ENCODE measurements at places on chromosomes 6 and 20. TPM values are rescaled to one million over a fixed set of nuclear protein-coding genes. Genes with fewer than 3 reads are reported as not detected.
A peak's percentile ranks its signal among the peaks of the same experiment; 100 is the strongest.

PAK5 gene
- not detected for total RNA-seq

SAMD5 gene
- total RNA-seq: 4.1 TPM

DNA sequence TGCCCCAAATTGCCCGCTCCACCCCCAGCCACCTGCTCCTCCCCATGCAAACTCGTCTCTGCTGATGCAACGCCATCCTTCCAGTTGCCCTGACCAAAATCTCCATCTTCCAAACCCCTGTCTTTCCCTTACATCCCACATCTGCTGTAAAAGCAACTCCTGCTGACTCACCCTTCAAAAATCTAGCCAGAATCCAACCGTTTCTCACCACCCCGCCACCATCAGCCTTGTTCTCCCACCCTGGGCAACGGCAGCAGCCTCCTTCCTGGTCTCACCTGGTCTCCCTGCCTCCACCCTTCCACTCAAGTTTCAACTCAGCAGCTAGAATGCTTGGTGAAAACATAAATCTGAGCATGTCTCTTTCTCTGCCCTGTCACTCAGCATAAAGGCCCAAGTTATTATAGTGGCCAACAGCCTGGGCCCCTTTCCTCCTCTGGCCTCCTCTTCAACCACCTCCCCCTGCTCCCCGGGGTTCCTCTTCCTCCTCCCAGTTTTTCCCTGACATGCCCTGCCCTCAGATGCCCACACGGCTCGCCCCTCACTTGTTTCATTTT, 7.2 kb upstream of the SYNJ2 start:
- no peak overlapping the region for H3K27ac ChIP-seq
- H3K36me3 ChIP-seq: no peaks in the 10 kb centered on the region
- no peaks in the 10 kb centered on the region for H3K27me3 ChIP-seq
- H3K4me1 ChIP-seq: no peaks in the 10 kb centered on the region
- H3K4me3 ChIP-seq: no peak overlapping the region

KIAA0408 gene
- 8.2 TPM for total RNA-seq

C20orf141 gene
- not detected for total RNA-seq

DNA sequence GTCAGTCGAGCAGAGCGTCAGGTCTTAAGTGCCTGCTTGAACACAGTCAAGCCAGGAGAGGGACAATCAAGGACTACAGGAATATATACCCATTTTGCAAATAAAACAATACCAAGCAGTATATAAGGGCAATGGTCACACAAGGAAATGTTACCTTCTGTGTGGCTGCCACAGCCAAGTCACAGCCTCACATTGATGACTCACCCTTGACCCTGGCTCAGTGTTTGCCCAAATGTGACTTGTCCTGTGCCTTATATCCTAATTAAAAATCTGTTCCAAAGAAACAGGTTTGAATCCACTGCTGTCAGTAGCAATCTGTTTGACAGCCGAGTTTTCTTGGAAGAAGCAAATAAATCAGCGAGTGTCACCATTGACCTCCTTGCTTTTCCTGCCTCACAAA, 34.3 kb downstream of the C6orf89 start:
- H3K4me3 ChIP-seq: no peak overlapping the region
- H3K36me3 ChIP-seq: no peaks in the 10 kb centered on the region
- H3K4me1 ChIP-seq: peaks cover 7% of the 10 kb centered on the region
- no peaks in the 10 kb centered on the region for H3K27me3 ChIP-seq

RALGAPA2 gene
- 40.3 TPM for total RNA-seq

PACRG gene
- 6.2 TPM for total RNA-seq

SYCP2L gene
- total RNA-seq: under 0.01 TPM

DNA sequence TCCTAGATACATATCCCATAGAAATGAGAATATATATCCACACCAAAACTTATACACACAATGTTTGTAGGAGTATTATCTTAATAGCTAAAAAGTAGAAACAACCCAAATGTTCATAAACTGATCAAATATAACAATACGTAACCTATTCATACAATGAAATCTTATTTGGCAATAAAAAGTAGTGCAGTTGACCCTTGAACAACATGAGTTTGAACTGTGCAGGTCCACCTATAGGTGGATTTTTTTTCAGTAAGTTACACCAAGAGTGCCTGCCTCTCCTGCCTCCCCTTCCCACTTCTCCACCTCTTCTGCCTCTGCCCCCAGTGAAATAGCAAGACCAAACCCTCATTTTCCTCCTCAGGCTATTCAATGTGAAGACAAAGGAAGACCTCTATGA, 95.2 kb downstream of the AHI1 start:
- no peak overlapping the region for H3K4me3 ChIP-seq
- H3K4me1 ChIP-seq: no peaks in the 10 kb centered on the region
- no peaks in the 10 kb centered on the region for H3K27me3 ChIP-seq
- no peak for DNase-seq
- H3K36me3 ChIP-seq: no peaks in the 10 kb centered on the region

DNA sequence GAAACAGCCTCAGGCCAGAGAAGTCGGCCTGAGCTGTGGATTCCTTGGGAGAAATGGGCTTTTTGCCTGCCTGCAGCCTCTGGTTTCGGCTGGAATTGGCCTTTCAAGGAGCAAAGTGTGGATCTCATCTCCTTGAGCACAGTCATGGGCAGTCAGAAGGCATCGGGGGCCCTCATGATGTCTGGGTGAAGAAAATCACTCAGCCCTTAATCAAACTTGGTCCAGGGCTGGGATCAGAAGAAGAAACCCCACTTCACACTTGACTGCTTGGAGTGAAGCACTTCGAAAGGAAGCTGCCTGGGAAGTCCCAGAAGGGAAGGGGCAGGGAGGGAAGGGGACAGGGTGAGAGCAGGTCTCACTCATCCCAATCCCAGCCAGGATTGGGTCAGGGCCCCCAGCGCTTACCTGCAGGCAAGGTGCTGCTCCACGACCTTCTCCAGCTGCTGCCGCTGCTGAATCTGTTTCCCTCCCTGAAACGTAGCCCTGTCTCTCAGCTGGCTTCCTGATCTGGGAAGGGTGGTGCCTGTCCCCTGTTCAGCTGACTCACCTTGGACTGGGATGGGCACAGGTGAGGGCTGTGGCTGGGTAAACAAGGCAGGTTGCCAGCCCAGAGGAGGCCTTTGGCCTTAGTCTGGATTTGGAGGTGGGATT, at the start of gene SDCBP2:
TSS of gene SDCBP2 (minus strand) at position 460 of the 651 bp plus-strand sequence. CDS start 8,723 bp downstream, outside the sequence.
- H3K27me3 ChIP-seq: no peaks in the 10 kb centered on the region
- peak within 1 kb of the TSS; percentile 100 for H3K27ac ChIP-seq
- peaks cover 22% of the 10 kb centered on the region for H3K4me1 ChIP-seq
- no peak for DNase-seq

GRCh38 chr6:71967436-71967835, 81.1 kb downstream of the RIMS1 start:
- no peak for DNase-seq
- no peak overlapping the region for H3K27ac ChIP-seq
- no peaks in the 10 kb centered on the region for H3K36me3 ChIP-seq
- H3K4me1 ChIP-seq: no peaks in the 10 kb centered on the region
- H3K27me3 ChIP-seq: no peaks in the 10 kb centered on the region

- no peaks in the 10 kb centered on the region for H3K27me3 ChIP-seq
- DNase-seq: no peak
- no peaks in the 10 kb centered on the region for H3K36me3 ChIP-seq
- no peak overlapping the region for H3K4me3 ChIP-seq
- H3K27ac ChIP-seq: no peak overlapping the region
These were observed 176.3 kb downstream of the LRFN2 start for GRCh38 chr6:40410821-40411220.

- no peaks in the 10 kb centered on the region for H3K4me1 ChIP-seq
- no peak overlapping the region for H3K27ac ChIP-seq
- H3K36me3 ChIP-seq: no peaks in the 10 kb centered on the region
- no peaks in the 10 kb centered on the region for H3K27me3 ChIP-seq
- DNase-seq: no peak
These were observed 46.0 kb downstream of the OR2B6 start for GRCh38 chr6:28003059-28003458.

Data from uterus (tissue), 4 donors.